ENCODE measurements at places on chromosomes 7 and 10.

GRCh38 chr7:68744036-68744435, 854.2 kb upstream of the AUTS2 start:
- DNase-seq = no peak

DNA sequence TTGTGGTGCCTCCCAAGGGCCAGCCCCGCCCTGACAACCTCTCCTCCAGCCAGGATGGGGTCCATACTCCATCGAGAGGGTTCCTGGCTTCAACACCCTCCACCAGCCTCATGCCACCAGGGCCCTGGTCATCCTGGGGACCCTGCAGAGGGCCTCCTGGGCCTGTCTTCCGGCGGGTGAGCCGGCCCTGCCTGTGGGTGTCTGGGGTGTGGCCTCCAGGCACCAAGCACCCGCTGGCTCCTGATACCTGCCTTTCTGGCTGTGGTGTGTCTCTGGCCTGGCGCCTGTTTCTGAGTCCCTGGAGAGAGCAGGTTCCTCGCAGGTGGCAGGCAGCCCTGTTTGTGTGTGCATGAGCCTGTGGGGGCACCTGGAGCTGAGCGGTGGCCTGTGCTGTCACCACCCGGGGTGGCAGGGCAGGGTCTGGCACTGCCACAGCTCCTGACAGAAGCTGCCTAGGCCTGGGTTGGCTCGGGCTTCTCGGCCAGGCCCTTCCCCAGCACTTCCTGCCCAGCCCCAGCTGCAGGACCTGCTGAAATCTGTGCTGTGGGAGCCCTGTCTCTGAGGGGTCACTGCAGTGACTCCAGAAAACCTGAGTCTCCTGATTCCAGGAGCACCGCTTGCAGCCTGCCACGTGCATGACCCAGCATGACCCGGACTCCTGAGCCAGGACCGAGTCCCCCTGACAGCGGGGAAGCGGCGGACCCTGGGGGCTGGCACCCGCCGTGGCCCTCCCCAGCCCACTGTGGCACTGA, 18.4 kb downstream of the ADAM8 start:
- DNase-seq = no peak

- DNase-seq = no peak
Observed at GRCh38 chr10:99042051-99042771, 193.4 kb downstream of the HPSE2 start.

GRCh38 chr10:13536674-13537366, 8.0 kb upstream of the BEND7 start:
- no peak for DNase-seq

DNA sequence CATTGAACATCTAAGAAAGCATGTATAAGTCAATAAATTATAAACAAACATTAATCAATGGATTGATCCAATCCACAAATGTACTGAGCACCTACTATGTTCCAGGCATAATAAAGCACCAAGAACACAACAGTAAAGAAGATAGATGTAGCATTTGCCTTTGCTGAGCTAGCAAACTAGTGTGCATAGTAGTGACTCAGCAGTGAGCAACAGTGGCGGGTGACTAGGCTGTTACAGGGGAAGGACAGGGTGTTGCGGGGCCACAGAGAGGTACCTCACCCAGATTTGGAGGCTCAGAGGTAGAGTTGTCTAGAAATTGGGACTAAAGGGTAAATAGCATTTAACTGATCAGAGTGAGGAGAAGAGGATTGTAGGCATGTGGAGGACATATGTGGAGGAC, 83.6 kb downstream of the NXPH1 start:
- no peak for DNase-seq

- DNase-seq = no peak
Observed at GRCh38 chr10:48231699-48232315, 42.7 kb downstream of the FRMPD2 start.

Data from activated T-helper 1 cell treated with Interleukin-2 at 50 U/mL for 16 hours (primary cell).